Stimulated activated CD8-positive, alpha-beta memory T cell treated with anti-CD3 and anti-CD28 coated beads, Interleukin-7, amount 100 ng/mL, for 1 hour (primary cell): ENCODE measurements at places on chromosomes 4 and X.

- no peak for DNase-seq
These were observed 733.7 kb upstream of the FRG1 start for GRCh38 chr4:189206953-189207352.

DNA sequence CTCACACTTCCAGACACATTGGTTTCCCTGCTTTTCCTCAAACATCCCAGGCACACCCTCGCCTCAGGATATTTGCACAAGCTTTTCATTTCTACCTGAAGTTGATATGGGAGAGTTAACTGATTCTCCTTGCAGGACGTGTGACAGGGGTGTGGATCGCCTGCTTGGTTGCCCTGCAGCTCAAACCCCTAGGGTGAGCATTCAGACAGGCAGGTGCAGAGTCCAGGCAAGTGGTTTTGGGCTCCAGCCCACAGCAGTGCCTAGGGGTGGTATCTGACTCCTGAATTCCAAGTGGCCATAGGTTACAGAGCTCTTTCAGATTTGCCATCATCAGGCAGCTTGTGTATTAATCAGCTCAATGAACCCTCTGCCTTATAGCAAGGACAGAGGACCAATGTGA lies 1104.2 kb upstream of the IGFBP7 start:
- no peak for DNase-seq

DNA sequence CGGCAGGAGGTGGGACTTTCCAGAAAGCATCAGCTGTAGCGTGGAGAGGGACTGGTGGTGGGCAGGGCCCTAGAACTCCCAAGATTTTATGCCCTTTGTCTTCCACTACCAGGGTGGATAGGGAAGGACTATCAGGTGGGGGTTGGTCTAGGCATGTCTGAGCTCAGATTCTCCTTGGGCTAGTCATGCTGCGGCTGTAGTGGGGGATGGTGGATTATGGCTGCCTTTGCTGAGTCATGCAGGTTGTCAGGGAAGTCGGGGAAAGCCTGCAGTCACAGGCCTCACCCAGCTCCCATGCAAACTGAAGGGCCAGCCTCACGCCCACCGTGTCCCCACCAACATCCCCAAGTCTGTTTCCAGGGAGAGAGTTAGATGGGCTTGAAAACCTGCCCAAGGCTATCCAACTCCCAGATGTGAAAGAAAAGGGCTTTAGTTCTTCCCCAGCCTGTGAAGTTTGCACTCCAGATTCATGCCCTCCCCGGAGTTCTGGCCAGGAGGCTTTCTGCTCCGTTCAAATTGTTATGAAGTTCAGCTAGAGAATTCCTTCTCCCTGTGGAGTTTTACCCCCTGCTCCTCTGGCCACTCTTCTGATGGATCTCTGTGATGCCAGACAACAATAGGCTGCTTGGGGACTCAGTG lies 13.4 kb upstream of the MEPE start:
- no peak for DNase-seq

DNA sequence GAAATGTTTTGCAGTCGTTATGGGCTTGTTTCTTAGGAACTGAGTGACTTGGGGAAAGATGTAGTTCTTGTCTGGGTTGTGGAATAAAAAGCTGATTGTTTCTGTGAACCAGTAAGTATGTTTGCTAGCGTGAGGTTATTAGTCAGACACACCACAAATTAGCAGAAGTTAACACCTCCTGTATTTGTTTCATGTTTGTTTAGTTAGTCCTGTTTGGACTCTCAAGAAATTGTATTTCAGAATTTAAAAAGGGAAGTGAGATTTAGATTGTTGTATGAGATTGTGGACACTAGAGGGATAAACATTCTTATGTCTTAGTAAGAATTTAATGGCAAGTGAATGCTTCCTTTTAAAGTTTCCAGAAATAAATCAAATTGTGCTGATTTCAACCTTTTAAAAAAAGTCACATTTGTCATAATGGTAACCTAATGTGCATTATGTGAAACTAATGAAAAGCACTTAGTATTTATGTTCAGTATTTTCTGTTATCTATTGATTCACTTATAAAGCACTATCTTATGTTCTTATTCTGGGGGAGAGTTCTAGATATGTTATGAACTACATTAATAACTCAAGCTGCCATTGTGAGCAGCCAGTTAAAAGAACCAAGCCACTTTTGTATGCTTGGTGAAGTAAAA lies 25.6 kb downstream of the ATP10D start:
- DNase-seq, result no peak
